ENCODE measurements at places on chromosomes 2 and 18.
A peak's percentile ranks its signal among the peaks of the same experiment; 100 is the strongest.

DNA sequence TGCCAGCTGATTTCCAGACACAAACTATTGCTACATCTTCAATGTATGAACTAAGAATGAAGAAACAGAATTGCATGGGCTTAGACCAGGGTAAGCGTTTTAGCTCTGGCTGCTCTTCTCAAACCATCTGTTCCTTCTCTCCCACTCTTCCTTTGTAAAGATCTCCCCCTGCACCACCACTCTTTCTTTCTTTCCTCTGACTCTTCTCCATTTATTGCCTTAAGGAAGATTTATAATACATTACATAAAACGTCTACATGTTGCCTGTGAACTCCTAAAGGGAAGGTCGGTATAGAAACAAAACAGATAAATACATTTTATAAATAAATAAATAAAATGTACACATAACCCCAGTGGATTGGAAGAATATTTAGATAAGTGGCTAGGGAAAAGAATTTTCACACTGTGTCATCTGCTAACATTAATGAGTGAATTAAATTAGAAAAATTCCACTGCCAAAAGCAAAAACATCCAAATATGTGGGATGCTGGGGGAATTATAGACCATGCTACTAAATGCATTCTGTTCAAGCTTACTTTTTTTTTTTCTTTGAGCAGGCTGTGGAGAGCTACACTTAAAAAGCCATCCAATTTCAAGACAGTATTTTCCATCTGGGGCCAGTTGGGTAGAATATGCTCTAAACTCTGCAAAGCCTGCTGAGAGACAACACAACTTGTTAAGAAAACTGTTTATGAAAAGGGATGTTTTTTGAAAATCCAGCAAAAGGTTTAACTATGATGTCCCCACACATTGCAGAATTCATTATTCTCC lies 41.5 kb downstream of the NCKAP5 start:
- no peak for DNase-seq

DNA sequence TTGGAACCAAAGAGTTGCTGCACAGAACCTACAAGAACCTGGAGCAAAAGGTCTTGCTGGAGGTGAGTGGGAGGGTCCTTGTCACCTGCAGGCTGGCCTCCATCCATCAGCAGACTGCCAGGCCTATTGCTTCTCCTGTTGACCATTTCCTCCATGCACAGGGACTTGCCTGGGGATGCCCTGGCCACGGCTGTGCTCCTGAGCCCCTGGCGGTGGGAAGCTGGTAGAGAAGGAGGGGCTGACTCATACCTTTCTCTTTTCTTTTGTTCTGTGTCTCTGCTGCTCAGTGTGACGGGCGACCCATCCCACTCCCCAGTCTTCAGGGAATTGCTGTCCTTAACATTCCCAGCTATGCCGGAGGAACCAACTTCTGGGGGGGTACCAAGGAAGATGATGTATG lies 102.6 kb downstream of the DGKD start:
- no peak for DNase-seq

- DNase-seq = no peak
Observed at GRCh38 chr2:226151157-226151556, 648.5 kb downstream of the IRS1 start.

GRCh38 chr2:171487201-171487600 lies 35.1 kb upstream of the CYBRD1 start:
- no peak for DNase-seq

GRCh38 chr2:51807229-51807628 lies 775.3 kb upstream of the NRXN1 start:
- peak; percentile 3 for DNase-seq

- DNase-seq = no peak
Observed at GRCh38 chr2:163563336-163563735, 172.5 kb downstream of the FIGN start.

- no peak for DNase-seq
Observed at GRCh38 chr2:227390468-227391256, 2.9 kb upstream of the SCYGR1 start.

GRCh38 chr18:50119296-50119695 lies 75.7 kb downstream of the MYO5B start:
- no peak for DNase-seq

DNA sequence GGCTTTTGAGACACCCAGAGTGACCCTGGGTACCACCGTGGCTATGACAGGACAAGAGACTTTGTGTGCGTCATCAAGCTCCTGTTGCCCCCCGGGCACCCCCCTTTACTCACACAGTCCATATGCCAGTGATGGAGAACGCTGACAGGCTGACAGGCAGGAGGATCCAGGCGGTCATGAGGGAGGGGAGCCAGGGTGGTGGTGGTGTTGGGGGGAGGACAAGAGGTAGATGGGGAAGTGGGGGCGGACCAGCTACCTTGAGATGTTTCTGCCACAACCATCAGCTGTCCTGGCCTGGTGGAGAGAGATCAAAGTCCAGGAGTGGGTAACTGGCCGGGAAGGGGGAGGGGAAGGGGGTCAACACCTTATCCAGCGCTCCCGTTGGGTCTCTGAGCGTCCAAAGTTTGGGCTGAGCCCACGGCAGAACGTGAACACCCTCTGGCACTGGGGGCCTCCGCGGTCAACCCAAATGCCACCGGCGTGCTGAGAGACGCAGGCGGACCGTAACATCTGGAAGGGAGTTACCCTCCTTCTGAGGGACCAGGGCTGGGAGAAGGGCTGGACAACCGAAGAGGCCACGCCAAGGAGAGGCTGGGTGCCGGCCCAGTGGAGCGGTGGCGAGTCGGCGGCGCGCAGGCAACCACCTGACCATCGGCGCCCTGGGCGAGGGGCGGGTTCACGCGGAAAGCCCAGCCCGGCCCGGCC lies 575 bp downstream of the TMEM150A start:
- DNase-seq = peak; percentile 18

GRCh38 chr18:55838841-55839240 lies 250.8 kb upstream of the TCF4 start:
- no peak for DNase-seq

DNA sequence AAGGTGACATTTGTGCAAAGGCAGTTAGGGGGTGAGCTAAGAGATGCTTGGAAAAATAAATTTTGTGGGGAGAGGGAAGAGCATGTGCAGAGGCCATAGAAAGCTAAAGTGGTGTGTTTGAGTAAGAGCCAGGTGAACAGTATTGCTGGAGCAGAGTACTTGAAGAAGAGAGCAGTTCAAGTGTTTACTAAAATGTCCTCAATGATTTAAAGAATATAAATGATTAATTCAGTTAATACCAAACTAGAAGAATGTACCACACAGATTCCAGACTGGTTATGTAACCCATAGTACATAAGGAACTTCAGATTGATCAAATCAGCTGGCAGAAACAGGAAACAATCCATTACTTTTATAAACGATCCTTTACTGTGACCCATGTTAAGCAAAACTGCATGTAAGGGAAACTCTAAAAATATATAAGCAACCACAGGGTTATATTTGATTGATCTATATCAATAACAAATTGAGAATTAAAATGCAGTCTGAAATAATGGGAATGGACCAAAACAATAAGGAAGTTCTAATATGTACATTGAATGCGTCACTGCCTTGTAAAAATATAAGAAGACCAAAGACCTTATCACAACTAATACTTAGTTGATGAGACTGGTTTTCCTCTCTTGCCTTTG lies 76.9 kb downstream of the LDAH start:
- DNase-seq = peak; percentile 10

- DNase-seq = peak; percentile 52
Observed at GRCh38 chr2:67561457-67561965, 164.4 kb downstream of the ETAA1 start.

GRCh38 chr2:132608311-132608710 lies 61.7 kb downstream of the LYPD1 start:
- DNase-seq = no peak

GRCh38 chr2:171530378-171530777 lies 8.1 kb downstream of the CYBRD1 start:
- DNase-seq = no peak
